ENCODE measurements at places on chromosomes 13 and 19.

- DNase-seq = no peak
These were observed 1331.5 kb upstream of the PCDH20 start for GRCh38 chr13:62747152-62747551.

GRCh38 chr19:6772028-6772865, at the start of gene VAV1:
TSS of gene VAV1 (plus strand) at chr19:6772708. CDS start at chr19:6772808, 100 bp downstream.
- DNase-seq = no peak

GRCh38 chr13:97141564-97142005, 80.5 kb upstream of the MBNL2 start:
- peak; percentile 56 for DNase-seq

GRCh38 chr19:48726556-48726955, 7.0 kb upstream of the MAMSTR start:
- DNase-seq = no peak

GRCh38 chr19:898663-899062, 5.4 kb downstream of the RNU6-9 start:
- peak; percentile 91 for DNase-seq

DNA sequence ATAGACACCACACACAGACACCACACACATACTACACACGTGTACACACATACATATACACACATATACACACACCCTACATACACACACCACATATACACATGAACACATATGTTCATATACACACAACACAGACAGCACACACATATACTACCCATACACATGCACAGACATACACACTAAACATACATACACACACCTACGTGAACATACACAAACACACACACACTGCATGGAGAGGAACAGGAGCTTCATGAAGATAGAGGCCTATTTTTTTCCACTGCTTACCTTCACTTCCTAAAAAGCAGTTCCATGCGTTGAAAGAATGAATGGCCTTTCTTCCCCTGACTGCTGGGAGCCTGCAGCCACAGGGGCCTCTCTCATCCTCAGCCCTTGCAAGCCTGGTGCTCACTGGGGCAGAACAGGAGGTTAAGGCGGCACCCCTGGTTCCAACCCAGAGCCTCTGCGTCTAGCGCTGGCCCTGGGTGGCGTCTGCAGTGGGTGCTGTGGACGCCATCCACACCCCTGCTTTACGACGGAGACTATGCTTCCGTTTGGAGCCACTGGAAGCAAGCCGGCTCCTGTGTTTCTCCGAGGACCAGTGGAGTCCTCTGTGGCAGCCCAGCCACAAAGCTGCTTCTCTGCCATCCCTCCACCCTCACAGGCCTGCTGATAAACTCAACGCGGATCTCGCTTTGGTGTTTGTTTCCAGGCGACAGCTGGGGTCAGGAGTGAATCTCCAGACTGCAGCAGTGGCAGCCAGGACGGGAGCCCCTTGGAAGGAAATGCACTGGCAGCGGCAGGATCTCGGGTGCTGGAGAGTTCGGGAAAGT, 1.9 kb upstream of the RASA3 start:
- no peak for DNase-seq

- no peak for DNase-seq
These were observed 5.1 kb downstream of the UTP14C start for GRCh38 chr13:52029569-52029968.

GRCh38 chr19:33649627-33650305, 28.0 kb downstream of the CHST8 start:
- no peak for DNase-seq

DNA sequence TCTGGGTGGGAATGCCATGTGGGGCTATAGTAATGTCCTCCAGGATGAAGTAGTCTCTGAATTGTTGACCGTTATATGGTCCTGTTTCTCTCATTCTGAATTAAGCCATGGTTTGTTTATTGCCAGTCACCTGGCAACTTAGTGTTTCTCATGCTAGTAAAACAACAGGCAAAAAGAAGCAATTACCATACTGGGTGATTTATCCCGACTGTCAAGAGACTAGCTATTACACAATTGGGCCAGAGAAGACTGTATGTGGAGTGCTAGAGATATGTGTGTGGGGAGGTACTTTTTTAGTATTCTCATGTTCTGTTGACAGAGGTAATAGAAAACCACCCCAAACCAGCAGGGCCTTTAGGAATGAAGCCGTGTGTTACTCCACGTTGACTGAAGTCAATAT, 258.2 kb downstream of the TDRD3 start:
- no peak for DNase-seq

GRCh38 chr19:47521473-47522180, 6.8 kb upstream of the NAPA start:
- no peak for DNase-seq

DNA sequence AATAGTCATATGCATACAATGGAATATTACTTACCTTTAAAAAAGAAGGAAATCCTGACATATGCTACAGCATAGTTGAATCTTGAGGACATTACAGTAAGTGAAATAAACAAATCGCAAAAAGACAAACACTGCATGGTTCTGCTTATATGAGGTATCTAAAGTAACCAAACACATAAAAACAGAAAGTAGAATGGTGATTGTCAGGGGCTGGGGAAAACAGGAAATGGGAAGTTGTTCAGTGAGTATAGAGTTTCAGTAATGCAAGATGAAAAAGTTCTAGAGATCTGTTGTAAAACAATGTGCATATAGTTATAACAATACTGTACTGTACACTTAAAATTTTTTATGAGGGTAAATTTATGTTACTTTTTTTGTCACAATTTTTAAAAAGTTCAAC, 219.4 kb downstream of the KLF5 start:
- DNase-seq = no peak

DNA sequence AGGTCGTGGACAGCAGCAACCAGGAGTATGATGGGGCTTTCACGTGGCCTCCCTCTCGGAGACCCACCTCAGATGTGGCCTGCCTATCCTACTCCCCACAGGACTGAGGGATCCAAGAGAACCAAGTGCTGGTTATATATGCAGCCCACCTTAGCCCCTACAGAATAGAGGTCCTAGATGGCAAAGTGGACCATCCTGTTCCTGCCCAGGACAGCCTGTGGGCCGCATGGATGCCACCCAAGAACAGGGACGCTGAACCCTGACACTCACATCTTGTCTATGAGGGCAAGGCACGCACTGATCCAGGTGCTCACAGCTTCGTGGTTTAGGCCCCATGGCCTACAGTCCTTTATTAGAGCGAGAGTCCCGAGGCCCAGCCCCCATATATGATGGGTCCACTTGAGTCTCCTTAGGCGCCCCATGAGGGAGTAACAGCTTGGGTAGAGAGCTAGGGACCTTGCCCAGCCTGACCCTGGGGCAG, 1.5 kb upstream of the SLC27A5 start:
- DNase-seq = no peak

GRCh38 chr19:44772959-44773358, 4.7 kb upstream of the CBLC start:
- DNase-seq = no peak

GRCh38 chr13:48448959-48449614, 36.2 kb upstream of the LPAR6 start:
- no peak for DNase-seq

GRCh38 chr19:33427801-33428626, 54.5 kb downstream of the CEBPG start:
- DNase-seq = no peak

GRCh38 chr19:18271433-18271841, 2.8 kb downstream of the IQCN start:
- no peak for DNase-seq
